ENCODE measurements at places on chromosomes 1 and 21.

- no peak for DNase-seq
These were observed 39.9 kb upstream of the SLC16A1 start for GRCh38 chr1:112995890-112996289.

- DNase-seq, result no peak
These were observed 215.6 kb upstream of the B3GALT2 start for GRCh38 chr1:193402037-193402436.

DNA sequence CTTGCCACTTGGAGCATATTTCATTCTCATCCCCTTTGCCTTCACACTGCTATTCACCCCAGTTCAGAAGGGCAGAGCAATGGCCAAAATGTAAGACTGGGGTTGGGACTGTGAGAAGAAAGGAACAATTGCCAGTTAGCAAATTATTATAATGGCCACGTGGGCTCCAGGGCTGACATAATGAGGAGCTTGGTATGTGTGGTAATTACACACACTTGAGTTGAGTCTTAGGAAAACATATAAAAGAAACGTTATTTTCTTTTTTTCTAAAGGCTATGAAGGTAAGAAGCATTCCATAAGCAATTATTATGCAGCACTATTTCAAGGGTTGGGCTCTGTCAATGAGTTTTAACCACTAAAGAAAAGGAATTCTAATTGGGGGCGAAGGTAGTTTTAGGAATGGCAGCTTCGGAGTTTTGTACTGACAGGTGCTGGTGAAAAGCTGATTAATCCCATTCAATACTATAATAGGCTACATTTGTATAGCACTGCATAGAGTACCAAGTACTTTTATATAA, 32.5 kb upstream of the BCL10 start:
- DNase-seq, result no peak

DNA sequence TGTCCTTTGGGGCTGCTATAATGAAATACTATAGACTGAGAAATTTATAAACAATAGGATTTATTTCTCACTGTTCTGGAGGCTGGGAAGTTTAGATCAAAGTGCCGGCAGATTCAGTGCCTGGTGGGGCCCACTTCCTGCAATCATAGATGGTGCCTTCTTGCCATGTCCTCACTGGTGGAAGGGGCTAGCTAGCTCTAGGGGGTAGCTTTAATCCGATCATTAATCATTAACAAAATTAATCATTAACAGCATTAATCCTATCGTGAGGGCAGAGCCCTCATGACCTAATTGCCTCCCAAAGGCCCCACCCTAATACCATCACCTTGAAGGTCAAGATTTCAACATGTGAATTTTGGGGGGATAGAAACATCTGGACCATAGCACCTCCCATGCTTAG, 124.3 kb downstream of the TRABD2B start:
- no peak for DNase-seq

All from stimulated activated CD4-positive, alpha-beta T cell treated with anti-CD3 and anti-CD28 coated beads, TNF-alpha, amount 100 ng/mL, for 1 hour (primary cell).